ENCODE measurements at places on chromosomes 7 and 10.
A peak's percentile ranks its signal among the peaks of the same experiment; 100 is the strongest.

DNA sequence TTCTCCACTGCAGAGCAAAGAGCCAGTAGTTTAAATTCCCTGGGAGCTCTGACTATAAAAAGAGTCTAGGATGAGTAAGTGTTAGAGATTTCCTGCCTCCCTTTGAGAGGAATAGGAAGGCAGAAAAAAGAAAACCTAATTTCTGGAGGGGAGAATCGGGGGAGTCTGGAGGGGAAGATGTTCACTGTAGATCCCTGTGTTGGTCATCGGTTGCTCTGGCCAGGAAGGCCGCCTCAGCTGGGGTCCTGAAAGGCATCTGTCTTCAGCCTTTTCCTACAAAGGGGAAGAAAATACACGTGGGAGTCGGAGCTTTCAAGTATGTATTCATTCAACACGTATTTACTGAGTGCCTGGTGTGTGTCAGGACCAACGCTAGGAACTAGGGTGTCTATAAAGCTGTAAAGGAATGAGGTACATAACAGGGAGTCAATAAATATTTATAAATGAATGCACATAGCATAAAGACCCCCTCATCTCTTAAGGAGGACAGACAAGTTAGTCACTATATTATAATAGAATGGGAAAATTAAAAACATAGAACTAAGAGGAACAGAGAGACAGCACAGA is 101.1 kb downstream of the ICA1 start:
- DNase-seq, result no peak

GRCh38 chr7:92633211-92633906 is 43.2 kb upstream of the FAM133B start:
- DNase-seq, result peak; percentile 43

- DNase-seq, result no peak
Measured at GRCh38 chr7:17530741-17531421, 232.4 kb downstream of the AHR start.

GRCh38 chr10:18508587-18508986 is 142.8 kb downstream of the NSUN6 start:
- peak; percentile 81 for DNase-seq

DNA sequence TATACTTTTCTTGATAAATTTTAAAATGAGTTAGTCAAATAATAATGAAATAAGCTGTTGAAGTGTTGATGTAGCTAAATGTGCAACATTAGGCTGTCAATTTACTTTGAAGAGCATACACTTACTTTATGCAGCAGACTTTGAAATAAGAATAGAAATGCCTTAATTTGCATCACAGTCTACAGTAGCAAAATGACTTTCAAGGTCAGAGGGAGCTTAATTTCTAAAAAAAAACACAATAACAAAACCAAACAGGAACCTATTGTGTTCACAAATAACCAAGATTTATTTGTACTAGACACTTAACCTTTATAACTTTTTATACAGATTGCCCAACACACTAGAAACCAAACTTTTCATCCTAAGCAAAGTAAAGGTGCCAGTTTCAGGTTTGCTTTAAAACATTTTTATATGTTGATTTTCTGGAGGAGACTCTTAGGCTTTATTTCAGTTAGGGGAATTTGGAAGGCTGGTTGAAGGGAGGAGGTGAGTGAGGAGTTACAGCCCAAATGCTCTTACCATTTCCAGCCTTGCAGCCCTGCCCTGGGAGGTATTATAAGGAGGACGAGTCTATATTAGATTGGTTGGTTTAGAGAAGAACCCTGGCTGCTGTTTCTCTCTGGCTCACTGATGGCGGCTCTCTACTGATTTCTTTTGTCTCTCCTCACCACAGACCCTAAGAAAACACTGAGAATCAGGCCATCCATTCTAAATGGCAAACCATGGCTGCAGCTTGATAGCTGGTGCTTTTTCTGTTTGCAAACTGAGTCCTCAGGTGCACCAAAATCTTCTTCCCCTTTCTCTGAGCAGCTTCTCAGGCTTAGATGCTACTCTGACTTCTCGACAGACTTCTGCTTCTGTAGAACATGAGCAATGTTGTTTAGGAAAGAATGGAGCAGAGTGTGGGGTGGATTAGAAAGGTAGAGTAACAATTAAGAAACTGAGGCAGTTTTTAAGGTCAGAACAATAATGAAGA is 55.2 kb upstream of the RPA3 start:
- DNase-seq, result no peak

GRCh38 chr7:92644406-92645113 is 54.4 kb upstream of the FAM133B start:
- DNase-seq, result peak; percentile 36

DNA sequence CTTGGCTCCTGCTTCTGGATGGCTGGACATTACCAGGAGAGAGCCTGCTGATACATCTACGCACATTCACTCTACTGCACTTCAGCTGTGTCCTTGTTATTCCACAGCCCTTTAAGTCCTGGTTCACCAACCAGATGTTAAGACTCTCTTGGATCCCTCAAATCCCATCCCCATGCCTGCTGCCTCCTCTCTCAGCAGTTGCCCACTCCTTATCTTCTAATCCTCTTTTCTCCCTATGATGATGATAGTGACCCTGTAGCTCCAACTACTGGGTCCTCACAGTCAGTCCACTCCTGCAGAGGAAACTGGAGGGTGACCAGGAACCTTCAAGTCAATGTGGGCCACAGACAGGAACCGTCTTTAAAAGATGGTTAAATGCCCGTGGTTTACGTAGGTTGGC is 96.3 kb upstream of the PDCD4 start:
- DNase-seq, result no peak

- no peak for DNase-seq
Measured at GRCh38 chr7:4129481-4130122, 552.5 kb upstream of the FOXK1 start.

GRCh38 chr10:117762819-117763172 is 220.2 kb downstream of the EMX2 start:
- DNase-seq, result no peak

GRCh38 chr10:106931159-106931852 is 233.2 kb downstream of the SORCS1 start:
- DNase-seq, result peak; percentile 46

DNA sequence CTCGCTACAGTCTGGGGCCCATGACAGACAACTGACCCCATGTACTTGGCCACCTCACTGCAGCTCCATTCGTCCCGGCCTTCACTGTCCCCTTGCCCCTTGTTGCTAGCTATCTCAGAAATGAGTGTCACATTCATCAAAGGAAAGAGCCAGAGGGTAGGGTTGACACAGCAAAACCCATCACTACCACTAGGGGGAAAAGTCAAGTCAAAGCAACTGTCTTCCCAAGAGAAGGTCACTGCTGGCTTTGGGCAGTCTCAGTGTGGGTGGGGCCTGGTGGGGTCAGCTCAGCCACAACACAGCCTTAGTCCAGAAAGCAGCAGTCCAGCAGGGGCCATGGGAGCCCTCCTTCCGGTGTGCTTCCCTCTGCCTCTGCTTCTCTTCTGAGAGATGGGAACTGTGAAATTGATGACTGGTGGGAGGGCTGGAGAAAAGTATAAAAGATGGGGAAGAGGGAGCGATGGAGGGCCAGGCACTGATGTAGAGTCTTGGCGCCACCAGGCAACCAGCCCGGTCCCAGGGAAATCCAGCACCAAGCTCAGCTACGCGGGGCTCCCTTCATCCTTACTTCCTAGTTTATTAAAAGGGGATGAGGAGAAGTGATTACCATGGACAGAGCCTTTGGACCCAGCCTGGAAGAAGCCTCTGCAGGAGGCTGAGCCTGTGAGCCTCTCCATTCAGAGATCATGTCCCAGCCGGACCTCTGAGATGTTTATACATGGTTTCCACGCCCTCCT is 58.0 kb downstream of the PLXNA4 start:
- no peak for DNase-seq

GRCh38 chr7:110017405-110017804 is 1073.5 kb upstream of the LRRN3 start:
- DNase-seq, result no peak

- no peak for DNase-seq
Measured at GRCh38 chr7:151372612-151373265, 31.1 kb downstream of the NUB1 start.

GRCh38 chr7:80588591-80588990 is 49.9 kb upstream of the CD36 start:
- DNase-seq, result no peak

DNA sequence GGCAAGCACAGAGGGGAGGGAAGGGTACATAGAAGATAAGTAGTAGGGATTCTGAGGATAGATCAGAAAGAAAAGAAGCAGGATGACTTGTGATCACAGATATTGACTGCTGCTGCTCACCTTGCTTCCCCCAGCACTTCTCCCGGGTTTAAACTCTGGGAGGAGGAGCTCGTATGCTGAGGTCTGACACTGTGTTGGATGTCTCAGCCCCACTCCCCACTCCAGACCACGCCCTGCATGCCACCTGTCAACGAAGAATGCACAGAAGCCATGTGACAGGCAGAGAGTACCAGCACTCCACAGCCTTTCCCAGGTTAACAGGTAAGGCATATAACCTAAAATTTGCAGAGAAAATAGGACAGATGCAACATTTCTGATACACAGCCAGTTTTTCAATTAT is 388.9 kb downstream of the TNS3 start:
- peak; percentile 49 for DNase-seq

All from large intestine (tissue), 12 donors.